EH (cell line): ENCODE measurements at places on chromosomes 2 and 18.

DNA sequence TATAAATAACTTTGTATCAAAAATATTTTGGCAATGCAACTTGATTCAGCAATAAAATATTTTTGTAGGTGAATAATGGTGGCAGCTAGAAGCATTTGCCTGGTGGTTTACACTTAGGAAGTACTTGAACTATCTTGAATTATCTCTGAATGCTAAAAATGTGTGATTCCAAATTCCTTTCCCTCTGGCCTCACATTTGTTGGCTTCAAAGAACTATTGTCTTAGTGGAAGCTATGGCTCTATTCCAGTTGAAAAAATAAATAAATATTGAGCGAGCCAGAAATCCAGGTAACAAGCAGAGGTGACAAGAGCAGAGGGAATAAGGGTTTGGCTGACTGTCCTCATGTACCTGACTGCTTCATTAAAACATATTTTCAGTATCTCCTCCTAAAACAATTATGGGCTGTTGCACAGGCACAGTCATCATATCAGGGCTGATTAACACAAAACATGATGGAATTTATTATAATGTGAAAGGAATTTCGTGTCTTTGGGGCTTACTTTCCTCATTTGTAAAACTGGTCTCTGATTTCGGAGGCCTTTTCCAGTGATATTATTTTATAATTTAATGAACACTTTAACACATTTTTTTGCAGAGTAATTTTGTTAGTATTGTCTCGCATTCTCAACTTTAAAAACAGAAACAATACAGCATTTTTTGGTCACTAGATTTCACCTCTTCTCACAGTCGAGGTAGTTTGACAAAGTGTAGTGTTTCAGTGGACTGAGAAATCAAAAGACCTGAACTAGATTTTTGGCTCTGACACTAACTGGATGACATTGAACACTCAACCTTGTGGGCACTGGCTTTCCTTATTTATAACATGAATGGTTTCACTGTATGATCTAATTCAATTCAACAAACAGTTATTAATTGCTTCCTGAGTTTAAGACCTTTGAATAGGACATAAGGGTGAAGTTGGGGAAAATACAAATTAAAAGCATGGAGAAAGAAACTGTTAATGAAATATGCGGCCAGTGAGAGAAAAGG, 7.8 kb upstream of the CAVIN2 start:
- peak; percentile 62 for DNase-seq

DNA sequence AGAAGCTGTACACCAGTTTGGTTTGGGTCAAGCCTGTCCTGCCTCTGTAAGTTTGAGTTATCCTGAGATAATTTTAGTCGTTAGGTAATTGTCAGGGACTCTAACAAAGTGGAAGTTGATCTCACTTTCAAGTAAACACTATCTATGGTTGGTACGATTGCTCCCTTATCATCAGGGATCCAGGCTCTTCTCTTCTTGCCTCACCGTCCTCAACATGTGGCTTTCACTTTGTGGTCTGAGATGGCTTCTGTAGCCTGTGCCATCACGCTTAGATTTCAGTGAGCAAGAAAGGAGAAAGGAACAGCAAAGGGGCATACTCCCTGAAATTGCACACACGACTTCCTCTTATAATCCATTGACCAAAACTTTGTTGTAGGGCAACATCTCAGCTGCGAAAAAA, 115.6 kb downstream of the CTAGE1 start:
- no peak for DNase-seq

- DNase-seq = no peak
Observed at GRCh38 chr2:155062922-155063258, 364.4 kb downstream of the KCNJ3 start.

- DNase-seq = no peak
Observed at GRCh38 chr2:51165534-51166260, 133.8 kb upstream of the NRXN1 start.

- peak; percentile 25 for DNase-seq
Observed at GRCh38 chr2:205056151-205056561, 510.9 kb downstream of the PARD3B start.

DNA sequence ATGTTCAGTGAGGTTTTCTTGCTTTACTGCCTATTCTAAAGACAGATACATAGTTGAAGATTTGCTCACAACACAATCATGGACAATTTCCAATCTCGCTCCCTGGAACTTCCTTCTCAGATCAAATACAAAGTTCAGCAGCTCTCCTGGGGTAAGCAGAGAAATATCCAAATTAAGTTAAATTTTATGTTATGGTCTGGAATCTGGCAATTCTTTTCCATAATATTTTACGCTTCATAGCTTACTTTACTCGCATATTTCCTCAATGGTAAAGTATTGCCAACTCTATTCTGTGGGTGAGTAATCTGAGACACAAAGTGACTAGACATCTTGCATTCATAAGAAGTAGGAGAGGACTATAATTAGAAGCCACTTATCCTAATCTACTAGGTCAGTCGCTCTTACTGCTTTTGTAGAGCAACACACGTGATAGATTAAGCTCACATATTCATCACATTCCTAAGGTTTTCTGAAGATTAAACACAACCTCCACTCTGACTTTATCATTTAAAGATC, 529.4 kb downstream of the CCDC85A start:
- peak; percentile 92 for DNase-seq

- DNase-seq = peak; percentile 30
Observed at GRCh38 chr2:27021253-27022049, 11.3 kb upstream of the TMEM214 start.

DNA sequence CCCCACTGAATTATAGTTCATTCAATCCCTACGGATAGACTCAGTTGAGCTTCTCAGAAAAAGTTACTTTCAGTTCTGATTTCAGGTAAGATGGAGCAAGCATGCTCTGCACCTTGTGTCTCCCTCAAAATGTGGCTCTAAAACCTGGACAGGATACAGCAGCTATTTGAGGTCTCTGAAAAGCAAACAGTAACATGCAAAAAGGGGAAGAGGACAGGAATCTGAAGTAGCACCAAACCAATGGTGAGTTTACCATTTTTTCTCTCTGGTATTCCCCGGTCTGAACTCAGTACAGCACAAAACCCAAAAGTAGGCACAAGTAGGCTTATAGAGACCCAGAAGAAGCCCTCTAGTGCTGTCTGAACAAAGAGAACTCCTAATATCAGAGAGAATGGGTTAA, 34.1 kb downstream of the LANCL1 start:
- no peak for DNase-seq

- peak; percentile 38 for DNase-seq
Observed at GRCh38 chr2:143171817-143172216, 42.6 kb downstream of the ARHGAP15 start.

- no peak for DNase-seq
Observed at GRCh38 chr2:226835420-226835795, 446 bp upstream of the RHBDD1 start.

DNA sequence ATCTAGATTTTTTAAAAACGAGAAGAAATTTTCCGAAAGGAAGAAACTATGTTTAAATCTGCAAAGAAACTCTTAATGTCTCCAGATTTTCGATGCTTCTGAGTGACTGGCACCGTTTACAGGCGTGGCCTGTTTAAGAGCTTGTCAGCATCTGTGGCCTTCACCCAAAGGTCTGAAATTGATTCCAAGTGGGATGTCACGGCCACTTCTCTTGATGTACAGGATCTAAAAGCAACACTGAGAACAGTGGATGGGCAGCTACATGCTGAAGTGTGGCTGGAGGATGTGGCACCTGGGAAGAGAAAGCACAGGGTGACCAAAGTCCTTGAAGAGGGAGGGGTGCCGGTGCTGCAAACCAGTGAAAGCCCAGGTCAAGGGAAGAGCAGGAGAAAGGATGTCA, 28.0 kb downstream of the EMILIN2 start:
- no peak for DNase-seq

DNA sequence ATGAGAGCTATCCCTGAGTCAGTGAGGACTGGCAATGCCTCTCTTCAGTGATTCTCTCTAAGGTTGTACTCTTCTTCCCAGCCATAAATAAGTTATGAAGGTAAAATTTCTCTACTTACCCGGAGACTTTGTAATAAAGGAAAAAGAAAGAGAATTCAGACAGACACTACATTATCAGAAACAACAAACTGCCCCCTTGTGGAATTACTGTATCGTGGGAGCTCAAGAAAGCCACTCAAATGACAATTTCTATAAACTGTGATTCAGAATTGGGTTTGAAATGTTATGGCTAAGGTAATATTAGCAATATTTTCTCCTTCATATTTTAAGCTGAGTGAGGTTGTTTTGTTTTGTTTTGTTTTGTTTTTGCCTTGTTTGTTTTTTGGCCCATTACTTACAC, 155.8 kb upstream of the TANK start:
- DNase-seq = peak; percentile 29

GRCh38 chr2:88658881-88659537, 31.7 kb upstream of the EIF2AK3 start:
- peak; percentile 43 for DNase-seq

DNA sequence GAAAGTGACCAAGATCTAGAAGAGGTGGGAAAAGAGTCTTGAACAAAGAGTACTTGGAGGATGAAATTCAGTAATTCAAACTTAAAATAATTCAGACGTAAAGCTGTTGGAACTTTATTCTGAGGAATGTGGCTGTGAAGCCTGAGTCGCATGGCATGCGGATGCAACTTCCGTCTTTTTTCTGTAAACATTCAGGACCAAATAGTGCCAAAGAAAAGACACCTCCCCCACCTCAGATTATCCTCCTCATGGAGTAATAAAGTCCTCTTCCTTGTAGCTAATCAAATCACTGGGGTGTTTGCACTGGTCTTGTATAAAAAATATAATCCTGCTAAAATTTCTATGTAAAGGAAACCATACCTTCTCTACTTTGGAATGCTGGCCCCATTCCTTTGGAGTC, 790.4 kb downstream of the TSN start:
- peak; percentile 42 for DNase-seq

- no peak for DNase-seq
Observed at GRCh38 chr2:204967199-204967960, 422.1 kb downstream of the PARD3B start.

DNA sequence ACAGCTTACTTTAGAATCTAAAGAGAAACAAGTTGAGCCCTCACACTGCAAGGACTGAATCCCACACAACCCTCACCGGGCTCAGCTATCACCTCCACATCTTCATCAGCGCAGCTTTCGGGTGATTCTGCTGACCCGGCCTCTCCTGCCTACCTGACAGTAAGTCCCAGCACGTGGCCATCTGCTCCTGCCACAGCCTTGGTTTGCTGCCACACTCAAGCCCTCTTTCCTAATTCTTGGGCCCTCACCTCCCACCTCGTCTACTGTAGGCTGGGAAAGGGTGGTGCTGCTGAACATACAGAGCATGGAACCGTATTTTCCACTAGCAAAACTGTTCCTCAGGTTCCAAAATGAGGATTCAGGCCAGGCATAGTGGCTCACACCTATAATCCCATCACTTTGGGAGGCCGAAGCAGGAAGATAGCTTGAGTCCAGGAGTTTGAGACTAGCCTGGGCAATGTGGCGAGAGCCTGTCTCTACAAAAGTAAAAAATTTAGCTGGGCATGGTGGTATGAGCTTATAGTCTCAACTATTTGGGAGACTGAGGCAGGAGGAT, 55.3 kb upstream of the HAAO start:
- no peak for DNase-seq
